ENCODE measurements at places on chromosomes 3 and 15.

- peak; percentile 28 for DNase-seq
Observed at GRCh38 chr3:191244242-191244867, 45.3 kb downstream of the OSTN start.

GRCh38 chr3:16258177-16258576 lies 6.6 kb downstream of the DPH3 start:
- DNase-seq = no peak

- no peak for DNase-seq
Observed at GRCh38 chr15:58684036-58684710, 65.3 kb downstream of the ADAM10 start.

DNA sequence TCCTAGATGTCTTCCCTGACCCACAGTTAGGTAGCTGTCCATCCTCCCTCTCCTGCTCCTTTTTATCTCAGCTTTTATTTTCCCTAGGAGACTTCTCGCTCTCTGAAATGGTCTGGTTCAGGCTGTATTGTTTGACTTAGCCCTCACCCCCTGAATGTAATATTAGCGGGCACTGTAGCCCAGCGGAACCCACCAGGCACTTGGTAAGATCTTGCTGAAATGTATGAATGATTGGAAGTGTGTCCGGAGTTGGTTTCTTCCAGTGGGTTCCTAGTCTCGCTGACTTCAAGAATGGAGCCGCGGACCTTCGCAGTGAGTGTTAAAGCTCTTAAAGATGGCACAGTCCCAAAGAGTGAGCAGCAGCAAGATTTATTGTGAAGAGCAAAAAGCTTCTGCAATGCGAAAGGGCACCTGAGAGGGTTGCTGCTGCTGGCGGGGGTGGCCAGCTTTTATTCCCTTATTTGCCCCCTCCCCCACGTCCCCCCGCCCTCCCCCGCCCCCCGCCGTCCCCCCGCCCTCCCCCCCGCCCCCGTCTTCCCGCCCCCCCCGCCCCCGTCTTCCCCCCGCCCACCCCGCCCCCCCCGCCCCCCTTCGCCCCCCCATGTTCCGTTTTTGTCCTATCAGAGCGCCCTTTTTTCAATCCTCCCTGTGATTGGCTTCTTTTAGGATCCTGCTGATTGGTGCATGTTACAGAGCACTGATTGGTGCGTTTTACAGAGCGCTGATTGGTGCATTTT lies 694 bp upstream of the EEFSEC start:
- no peak for DNase-seq

- peak; percentile 87 for DNase-seq
Observed at GRCh38 chr3:170356596-170357175, 829 bp upstream of the SKIL start.

DNA sequence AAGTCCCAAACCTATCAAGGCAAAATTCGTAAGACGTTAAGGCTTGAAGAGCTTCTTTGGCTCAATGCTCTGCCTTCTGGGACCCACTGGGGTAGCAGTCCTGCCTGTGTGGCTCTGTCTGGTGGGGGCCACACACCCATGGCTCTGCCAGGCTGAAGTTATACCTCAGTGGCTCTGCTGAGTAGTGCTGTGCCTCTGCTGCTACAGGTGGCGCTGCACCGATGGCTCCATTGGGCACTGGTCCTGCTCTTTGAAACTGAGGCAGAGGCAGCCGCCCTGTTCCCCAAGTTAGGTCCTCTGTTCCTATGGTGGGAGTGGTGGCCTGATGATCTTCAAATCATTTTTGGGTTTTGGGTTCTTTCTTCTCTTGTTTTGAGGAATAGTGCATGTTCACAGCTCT lies 68.0 kb upstream of the AP4E1 start:
- DNase-seq = no peak

DNA sequence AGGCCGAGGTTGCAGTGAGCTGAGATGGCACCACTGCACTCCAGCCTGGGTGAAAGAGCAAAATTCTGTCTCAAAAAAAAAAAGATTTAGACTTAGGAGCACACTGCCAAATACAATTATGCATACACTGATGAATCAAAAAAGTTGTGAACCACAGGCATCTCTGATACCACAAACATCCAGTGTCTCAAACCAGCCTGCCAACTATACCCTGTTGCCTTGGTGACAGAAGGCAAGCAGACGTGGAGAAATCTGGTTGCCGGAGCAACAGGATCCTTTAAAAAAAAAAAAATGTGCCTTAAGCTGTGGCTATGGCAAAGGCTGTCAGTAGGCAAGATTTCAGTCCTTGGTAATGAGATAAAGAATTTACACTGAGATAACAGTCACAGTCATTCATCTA lies 202.3 kb downstream of the NEK10 start:
- peak; percentile 71 for DNase-seq

GRCh38 chr3:30576946-30577345 lies 29.5 kb upstream of the TGFBR2 start:
- DNase-seq = peak; percentile 39

- no peak for DNase-seq
Observed at GRCh38 chr3:194087280-194087679, 48.7 kb upstream of the HES1 start.

- DNase-seq = no peak
Observed at GRCh38 chr15:60382773-60383674, 14.8 kb downstream of the ANXA2 start.

GRCh38 chr3:52844290-52844975 lies 9.6 kb upstream of the MUSTN1 start:
- DNase-seq = no peak

- DNase-seq = no peak
Observed at GRCh38 chr3:278300-279064, 81.9 kb downstream of the CHL1 start.

GRCh38 chr3:178456621-178457285 lies 79.5 kb upstream of the KCNMB2 start:
- DNase-seq = peak; percentile 6

DNA sequence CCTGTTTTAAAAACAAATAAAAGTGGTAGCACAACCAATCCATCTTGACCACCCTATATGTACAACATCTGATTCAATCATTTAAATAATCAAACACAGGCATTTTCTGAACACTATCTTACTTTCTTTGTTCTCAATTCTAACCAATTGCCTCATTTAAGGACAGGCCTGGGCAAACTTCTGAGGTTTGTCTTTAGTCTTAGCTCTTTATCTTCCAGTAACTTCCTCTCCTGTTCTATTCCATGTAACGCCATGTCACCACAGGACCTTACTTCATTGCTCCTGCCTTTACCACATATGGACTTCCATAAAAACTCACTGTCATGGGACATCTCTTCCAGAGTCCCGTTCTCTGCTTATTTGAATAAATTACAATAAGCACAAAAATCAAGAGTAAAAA lies 14.9 kb downstream of the HDGFL3 start:
- no peak for DNase-seq

GRCh38 chr3:133629146-133629545 lies 32.6 kb downstream of the TOPBP1 start:
- DNase-seq = no peak

DNA sequence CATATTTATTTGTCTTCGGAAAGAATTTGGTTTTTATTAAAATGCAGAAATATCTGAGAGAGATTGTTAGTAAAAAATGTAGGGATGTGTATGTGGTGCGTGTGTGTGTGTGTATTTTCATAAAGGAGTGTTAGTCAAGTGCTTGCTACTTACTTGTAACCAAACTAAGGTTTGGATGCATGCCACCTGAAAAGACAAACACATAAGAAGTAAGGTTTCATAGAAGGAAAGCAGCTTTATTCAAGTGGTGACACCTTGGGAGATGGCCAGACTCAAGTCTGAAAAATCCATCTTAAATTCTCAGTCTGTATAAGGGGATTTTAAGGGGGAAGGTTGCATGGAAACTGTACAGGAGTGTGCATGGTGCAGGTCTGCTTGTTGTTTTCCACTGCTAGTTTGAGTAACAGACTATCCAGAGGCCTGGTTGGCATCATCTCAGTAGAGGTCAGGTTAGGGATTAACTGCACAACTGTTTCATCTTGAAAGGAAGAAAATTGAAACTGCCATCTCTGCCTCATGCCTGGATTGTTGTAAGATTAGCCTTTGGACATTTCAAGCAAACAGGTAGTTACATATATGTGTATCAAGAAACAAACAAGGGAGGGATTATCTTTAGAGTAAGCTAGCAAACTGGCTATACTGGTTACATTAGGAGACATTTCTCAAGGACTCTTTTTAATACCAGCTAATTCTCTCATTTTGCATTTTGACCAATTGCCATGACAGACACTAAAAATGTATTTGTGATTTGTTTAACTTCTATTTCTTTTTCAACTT lies 196.7 kb downstream of the EPHA6 start:
- no peak for DNase-seq

Measured in mesenchymal stem cell (in vitro differentiated cells and primary cell).